Immature natural killer cell (primary cell): ENCODE measurements at places on chromosomes 7 and 10. TPM values are rescaled to one million over a fixed set of nuclear protein-coding genes. Genes with fewer than 3 reads are reported as not detected.

GALNT17 gene
- not detected for polyA plus RNA-seq

DNA sequence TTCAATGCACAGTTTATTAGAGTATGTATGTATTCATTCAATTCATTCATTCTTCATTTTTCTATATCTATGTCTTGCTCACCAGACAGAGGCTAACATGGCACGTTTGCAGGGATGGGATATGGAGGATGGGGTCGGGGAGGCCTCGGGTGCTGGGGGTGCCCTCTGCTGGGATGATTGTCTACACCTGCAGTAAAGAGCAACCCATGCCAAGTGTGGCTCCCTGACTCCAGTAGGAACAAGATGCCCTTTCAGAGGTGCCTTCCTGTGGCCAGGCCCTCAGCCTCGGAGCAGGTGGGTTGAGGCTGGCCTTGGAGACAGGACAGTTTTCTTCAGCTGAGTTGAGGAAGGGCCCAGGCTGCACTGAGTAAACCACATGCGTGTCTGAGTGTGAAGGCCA lies 157.2 kb downstream of the SH2D4B start:
- no peak for DNase-seq

DNA sequence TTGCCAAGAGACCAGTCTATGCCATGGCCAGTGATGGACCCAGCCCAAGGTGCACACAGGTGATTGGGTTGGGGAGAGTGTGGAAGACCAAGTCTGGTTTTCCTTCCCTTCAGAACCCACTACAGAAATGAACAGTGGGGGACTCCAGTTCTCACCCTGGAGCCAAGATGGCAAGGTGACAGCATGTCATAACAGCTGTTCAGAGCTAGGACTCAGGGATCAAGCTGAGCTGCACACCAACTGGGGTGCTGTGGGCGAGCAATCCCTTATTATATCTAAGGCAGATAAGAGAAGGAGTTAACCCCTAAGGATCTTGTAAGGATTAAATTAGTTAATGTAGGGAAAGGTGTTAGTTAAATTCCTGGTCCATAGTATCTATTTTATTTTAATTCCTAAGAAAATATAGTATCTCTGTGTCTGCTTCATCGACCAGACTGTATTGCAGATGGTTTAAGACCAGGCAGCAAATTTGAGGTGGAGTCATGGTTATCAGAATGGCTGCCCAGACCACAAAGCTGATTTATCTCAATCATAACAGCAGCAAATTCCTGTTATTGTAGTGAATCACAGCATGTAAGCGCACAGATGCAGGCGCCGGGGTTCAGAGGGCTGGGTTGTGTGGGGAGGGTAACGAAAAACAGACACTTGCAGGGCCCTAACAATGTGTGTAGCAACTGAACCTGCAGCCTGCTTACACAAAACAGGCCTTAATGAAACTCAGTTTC lies 208.7 kb upstream of the ZNF32 start:
- DNase-seq: no peak

GRCh38 chr7:254337-255037 lies 35.5 kb upstream of the FOXL3 start:
- DNase-seq: no peak

DNA sequence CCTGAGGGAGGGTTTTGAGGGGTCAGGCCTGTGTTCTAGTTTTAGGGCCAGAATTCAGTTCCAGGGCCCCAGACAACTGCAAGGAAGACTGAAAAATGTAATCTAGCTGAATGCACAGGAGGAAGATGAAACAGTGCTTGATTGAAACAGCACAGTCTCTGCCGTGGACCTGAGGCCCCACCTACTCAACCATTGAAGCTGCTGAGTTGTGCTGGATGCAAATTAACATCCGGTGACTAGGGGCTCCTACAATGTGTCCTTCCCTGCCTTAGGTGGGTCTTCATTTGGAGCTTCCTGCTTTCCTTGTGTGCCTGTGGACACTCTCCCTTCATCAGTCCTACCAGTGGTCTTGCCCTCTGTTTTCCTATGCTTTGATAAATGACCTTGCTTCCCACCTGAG lies 5.7 kb downstream of the GLRX3 start:
- no peak for DNase-seq

GRCh38 chr10:128286141-128286761 lies 160.0 kb upstream of the MKI67 start:
- no peak for DNase-seq

DNA sequence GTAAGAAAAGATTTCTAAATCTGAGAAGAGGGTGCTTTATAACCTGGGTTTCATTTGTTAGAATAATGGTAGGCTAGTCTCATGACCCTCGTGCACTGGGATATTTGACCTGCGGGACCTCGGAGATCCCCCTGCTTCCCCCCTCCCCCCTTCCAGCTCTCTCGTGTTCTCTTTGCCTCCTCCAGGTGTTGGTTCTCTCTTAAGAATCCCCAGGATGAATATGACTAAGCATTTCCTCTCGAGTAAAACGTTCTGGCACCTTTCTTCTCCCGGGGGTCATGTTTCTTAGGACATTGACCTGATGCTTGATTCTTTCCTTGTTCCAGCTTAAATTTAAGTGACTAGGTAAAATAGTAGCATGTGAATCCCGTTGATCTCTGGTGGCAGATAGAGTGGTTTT lies 71.2 kb downstream of the SHH start:
- no peak for DNase-seq

- no peak for DNase-seq
Measured at GRCh38 chr7:3013975-3014792, 29.5 kb downstream of the CARD11 start.

DNA sequence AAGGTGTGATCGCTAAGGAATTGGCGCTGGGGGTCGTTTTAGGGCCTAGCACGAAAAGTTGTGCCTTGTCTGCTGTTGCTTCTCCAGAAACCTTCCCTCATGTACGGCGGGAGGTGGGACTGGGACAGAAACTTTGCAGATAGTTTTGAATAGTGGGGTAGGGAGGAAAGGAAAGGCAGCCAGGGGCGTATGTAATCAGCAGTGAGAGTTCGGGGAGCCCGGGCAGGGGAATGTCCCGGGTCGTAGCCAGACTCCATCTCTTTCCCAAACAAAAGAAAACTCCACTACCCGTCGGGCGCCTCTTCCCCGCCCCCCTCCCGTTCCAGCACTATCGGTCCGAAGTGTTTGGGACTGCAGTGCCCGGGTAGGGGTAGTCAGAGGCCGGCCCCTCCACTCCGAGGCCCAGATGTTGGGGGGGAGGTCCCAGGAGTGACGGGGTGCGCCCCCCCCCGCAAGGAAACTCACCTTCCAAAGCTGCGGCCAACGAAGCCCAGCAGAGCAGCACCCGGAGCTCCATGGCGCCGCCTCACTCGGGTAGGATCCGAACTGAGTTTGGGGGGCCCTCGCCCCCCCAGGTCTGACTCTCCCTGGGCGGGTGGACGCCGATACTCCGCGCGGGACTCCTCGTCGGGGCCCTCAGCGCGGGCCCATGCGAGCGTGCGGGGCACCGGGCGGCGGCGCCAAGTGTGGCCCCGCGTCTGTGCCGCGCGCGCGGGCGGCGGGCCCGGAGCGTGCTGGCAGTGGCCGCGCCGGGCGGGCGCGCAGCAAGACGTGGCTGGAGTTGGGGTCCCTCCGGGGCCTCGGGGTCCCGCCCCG lies 601 bp downstream of the EPHB4 start:
- no peak for DNase-seq

PTCD1 gene
- 0.83 TPM for polyA plus RNA-seq

CRYGN gene
- not detected for polyA plus RNA-seq

DNA sequence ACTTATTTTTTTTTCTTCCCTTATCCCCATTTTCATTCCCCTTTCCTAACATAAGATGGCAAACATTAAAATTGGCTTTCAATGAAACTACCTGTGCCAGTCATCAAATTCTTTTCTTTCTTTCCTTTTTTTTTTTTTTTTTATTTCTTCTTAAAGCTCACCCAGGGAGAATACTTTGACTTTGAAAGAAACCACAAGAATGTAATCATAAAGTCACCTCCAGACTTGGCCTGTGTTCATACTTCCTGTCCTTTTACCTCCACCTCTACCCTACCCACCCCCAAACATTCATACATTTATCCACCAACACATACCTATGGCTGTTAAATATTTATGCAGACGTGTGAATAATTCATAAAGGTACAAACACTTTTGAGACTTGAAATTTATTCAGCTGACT lies 254.6 kb downstream of the SLC25A13 start:
- no peak for DNase-seq

POM121 gene
- polyA plus RNA-seq: 4.4 TPM

PHKG1 gene
- 0.10 TPM for polyA plus RNA-seq
